ENCODE measurements at places on chromosomes 13 and 19.

DNA sequence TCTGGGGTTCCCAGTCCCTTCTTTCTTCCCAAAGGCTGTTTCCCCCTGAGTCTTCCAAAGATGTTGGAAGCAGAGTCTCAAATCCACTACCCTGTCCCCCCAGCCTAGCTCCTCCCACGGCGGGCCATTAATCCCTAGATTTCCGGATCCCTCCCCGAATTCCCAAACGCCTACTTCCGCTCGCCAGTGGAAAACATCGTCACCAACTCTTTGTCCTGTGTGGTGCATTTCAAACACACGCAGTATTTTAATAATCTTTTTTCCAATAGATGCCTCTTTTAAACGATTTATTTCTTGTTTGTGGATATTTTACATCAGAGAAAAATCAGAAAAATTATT, 610 bp downstream of the ZNF791 start:
- DNase-seq = no peak

DNA sequence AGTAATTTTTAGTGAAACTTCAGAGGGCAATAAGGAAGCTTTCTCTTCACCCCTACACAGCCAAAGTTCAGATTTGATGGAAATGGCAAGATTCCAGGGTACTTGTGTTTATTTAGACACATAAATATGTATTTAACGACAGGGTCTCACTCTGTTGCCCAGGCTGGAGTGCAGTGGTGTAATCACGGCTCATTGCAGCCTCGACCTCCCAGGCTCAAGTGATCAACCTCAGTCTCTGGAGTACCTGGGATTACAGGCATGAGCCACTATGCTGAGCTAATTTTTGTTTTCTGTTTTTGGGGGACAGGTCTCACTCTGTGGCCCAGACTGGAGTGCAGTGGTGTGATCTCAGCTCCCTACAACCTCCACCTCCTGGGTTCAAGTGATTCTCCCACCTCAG, 2.0 kb upstream of the SYCE2 start:
- peak; percentile 57 for DNase-seq

DNA sequence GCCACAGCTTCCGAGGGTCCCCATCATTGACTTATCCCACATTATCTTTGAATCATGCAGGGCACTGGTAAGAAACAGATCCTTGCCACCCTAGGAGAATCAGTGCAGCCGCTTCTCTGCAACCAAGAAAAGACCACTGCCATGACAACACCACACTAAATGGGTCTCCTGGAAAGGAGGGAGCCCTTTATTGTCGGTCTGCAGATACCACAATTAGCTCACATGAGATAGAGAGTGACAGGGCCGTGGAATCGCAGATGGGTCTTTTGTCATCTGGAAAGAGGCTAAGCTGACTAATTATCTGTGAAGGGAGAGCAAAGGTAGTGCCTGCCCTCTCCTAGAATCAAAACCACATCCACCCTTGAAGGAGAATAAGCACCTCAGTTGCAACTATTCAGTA, 178.3 kb upstream of the MYO16 start:
- no peak for DNase-seq

- no peak for DNase-seq
These were observed 1.9 kb downstream of the GALP start for GRCh38 chr19:56177564-56178243.

DNA sequence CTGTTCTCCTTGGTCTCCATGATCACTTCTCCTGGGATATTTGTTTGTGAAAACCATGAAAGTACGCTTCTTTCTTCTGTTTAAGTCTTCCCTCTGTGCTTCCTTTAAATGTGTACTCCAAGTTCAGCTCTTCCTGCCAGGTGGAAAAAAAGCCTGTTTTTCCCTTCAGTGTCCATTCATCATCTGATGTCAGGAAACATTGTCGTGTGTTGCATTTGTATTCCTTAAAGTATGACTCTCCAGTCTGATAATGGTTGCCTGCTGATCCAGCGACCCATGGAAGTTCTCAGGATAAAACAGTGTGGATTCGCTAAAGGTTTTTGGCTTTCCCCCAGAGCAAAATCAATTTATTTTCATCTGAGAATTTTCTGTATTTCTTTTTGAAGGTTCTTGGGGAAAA, 22.3 kb downstream of the SACS start:
- peak; percentile 9 for DNase-seq

DNA sequence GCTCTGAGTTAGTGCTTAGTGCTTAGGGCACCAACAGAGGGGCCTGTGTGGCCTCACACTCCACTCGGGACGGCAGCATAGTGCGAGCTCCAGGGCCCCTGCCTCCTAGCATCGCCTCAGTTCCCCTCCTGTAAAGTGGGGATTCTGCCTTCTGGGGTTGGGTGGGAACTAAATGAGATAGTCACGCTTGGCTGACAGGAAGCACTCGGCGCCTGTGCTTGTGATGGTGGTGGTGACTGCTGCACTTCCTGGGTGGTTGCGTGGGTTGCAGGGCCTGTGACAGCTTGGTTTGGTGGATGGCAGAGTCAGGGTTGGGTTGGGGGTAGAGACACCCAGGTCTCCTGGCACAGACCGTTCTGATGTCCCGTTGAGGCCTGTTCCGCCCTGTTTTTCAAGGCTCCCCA, 7.7 kb downstream of the PLEKHF1 start:
- DNase-seq = peak; percentile 92

DNA sequence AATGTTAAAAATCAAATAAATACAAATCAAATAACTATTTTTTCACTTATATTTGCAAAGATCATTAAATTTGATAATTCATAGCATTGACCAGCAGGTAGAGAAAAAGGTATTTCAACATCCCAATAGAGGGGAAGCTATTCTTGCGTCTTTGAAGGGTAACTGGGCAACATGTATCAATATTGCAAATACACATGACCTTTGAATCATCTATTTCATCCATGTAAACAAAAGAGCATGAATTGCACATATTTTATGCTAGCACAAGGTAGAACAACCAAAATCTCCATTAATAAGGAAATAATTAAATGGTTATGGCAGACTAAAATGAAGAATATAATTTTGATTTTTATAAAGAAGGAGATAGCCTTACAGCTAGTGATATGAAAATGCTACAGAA, 372.8 kb downstream of the GPC5 start:
- no peak for DNase-seq

Measured in activated CD4-positive, alpha-beta T cell treated with anti-CD3 and anti-CD28 coated beads, Interleukin-2, amount 10 ng/mL, durations not matched to agents 24 days and 14 days (primary cell).